ENCODE measurements at places on chromosomes 3 and 15.

- DNase-seq = no peak
Measured at GRCh38 chr3:101814835-101815234, 34.5 kb upstream of the NFKBIZ start.

DNA sequence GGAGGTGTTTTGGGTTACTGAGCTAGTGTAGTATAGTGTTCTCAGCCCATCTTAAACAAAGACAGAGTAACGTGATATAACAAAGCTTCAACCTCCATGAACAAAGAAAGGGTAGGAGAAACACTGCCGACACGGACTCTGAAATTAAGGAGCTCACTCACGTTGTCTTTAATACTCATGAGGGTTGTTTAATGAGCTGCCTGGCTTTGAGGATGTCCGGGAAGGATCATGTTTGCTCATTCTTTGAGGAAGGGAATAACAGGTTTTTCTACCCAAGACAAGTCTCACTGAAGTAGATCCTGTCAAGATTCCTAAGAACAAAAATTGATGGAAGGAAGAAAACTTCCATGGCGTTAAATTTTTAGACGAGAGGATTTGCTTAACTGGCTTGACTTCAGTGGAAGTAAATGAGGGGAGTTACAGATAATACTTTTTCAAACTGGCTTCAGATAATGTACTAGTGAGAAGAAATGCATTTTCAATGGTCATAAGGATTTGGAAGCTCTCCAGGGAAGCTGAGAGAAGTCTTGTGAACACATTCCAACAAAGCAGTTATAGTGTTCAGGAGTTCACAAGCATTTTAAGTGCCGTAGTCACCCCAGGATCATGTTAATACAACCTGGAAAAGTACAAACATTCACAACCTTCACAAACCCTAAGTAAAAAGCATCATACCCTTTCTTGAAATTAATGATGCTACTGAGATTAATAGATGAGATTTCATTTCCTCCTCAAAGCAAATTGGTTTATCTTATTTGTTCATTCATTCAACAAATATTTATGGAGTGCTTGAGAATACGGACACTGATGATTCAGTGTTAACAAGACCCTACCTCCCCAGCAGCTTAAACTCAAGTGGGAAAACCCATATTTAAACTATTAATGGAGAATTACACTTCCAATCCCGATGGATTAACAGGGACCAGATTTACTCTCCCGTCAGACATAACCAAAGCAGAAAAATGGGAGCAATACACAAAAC is 101.5 kb downstream of the SHQ1 start:
- DNase-seq = no peak

DNA sequence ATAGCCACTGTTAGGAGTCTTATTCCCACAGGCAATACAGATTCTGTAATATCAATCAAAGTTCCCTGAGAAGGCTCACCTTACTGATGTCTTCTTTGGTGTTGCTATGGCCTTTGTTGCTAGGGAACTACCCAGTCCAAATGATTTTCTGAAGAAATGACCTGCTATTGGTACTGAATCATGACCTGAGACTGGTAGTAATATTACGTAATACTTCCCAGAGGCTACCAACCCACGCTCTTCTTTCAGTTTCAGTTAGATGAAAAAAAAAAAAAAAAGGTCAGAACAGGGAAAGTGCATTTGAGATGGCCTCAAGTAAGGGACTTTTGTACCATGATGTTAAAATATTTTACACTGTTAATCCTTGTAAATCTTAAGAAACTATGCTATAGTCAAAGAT is 1092.5 kb upstream of the EPHA6 start:
- no peak for DNase-seq

DNA sequence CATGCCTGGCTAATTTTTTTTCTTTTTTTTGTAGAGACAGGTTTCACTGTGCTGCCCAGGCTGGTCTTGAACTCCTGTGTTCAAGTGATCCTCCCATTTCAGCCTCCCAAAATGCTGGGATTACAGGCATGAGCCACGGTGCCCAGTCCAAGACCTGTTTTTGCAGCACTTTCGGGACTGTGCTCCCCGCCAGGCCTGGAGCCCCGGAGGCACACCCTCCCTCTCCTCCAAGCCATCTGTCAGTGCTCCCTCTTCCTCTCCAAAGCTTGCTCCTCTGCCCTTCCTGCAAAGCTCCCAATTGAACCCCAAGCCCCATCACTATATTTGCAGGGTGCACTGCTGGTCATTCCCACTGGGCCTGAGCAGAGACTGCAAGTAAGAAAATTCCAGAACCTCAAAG is 98.1 kb downstream of the CORO2B start:
- DNase-seq = no peak

DNA sequence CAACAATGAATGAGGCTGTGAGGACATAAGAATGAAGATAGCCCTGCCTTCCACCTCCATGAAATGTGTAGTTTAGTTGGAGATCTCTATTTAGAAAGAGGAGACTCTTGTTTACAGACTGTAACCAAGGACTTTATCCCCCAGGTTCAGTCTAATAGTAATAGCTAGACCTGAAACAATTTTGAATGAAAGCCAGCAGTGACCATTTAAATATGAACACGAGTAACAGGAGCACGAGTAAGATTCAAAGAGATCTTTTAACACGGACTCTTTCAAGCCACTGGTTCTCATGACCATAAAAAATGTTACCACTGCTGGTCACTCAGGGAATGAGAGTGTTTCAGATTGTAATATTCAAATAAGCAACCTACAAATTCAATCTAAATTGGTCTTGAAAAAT is 123.1 kb downstream of the FMN1 start:
- DNase-seq = no peak

DNA sequence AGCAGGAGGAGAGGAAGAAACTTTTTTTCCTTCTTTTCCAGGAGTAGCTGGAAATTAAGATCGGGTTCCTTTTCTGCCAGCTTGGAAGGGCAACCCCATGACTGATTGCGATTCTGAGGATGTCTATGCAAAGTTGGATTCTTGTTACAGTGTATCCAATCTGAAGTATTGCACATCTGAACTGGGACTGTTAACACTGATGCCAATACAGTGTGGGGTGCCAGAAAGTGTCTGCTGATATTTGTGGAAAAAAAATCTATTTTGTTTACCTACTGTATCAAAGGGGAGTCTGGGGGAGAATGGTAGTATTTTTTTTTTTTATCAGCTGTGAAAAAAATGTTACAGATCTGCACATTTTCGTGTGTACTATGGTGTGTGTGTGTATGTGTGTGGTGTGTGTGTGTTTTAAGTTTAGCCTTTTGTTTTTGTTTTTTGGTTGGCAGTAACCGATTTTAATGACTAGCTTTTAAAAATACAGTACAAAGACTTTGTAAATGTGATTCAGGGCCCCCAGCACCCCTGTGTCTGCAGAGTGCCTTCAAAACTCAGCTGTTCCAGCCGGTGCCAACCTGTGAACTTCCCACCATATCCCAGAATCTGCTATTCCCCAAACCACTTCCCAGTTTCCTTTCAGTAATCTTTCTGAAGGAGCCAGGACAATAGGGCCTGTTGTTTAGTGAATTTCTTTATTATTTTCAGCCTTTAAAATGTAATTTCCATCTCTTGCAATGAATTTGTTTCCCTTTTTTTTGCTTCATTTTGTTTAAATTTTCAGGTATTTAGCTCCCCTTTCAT is 1.9 kb downstream of the RAP2B start:
- no peak for DNase-seq

DNA sequence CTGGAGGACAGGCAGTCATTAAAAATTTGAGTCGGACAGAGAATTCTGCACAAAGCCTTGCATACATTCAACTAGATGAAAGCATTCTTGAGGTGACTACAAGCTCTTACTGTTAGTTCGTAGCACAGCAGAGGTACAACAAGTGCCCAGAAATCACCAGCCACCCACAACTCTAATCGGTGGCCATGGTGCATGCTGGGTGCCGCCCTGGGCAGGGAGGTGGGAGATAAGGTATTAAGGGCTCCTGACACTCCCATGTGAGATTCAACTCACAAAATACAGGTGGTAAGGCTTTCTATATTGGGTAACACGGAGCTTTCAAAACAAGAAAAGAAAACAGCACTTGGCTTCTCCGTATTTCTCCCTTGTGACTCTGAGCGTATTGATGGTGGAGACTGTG is 66.0 kb downstream of the MEIS2 start:
- no peak for DNase-seq

DNA sequence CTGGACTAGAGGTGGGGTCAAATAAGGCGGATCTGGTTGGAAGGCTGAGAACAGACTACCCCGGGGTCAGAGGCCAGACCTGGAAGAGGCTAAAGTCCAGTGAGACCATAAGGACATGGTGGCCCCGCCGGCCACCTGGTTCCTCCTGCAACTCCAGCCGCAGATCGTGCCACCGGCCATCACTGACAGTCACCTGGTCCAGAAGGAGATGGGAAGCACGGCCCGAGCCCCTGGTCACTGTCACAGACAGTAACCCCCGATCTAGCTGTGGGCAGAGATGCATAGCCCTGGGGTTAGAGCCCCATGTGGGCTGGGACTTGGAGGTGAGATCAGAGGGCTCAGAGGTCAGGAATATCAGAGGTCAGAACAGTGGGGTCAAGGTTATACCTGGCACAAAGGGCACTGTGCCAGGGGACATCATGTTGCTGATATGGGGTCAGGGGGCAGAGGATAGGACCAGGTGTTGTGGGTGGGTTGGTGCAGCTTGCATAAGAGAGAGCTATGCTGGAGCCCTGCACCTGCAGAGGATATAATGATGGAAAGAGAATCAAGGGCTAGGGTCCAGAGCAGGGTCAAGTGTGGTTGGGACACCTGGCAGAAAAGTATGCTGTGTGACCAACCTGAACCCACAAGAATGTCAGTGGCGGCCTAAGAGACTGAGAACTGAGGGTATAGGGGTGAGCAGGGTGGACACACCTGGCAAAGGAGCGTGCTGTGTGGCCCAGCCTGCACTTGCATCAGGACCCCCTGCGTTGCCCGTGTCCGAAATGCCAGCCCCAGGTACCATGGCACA is 9.6 kb downstream of the CELSR3 start:
- DNase-seq = no peak

- DNase-seq = no peak
Measured at GRCh38 chr3:135159681-135160247, 364.7 kb downstream of the EPHB1 start.

GRCh38 chr3:123781571-123782275 is 102.4 kb downstream of the MYLK start:
- DNase-seq = no peak

- DNase-seq = no peak
Measured at GRCh38 chr3:45059132-45059531, 33.0 kb downstream of the CLEC3B start.

GRCh38 chr3:54374214-54374852 is 252.0 kb downstream of the CACNA2D3 start:
- no peak for DNase-seq

GRCh38 chr3:80259736-80260135 is 491.9 kb upstream of the ROBO1 start:
- no peak for DNase-seq

- no peak for DNase-seq
Measured at GRCh38 chr15:89360294-89360971, 25.8 kb upstream of the POLG start.

GRCh38 chr15:77036537-77037387 is 34.1 kb downstream of the TSPAN3 start:
- no peak for DNase-seq

DNA sequence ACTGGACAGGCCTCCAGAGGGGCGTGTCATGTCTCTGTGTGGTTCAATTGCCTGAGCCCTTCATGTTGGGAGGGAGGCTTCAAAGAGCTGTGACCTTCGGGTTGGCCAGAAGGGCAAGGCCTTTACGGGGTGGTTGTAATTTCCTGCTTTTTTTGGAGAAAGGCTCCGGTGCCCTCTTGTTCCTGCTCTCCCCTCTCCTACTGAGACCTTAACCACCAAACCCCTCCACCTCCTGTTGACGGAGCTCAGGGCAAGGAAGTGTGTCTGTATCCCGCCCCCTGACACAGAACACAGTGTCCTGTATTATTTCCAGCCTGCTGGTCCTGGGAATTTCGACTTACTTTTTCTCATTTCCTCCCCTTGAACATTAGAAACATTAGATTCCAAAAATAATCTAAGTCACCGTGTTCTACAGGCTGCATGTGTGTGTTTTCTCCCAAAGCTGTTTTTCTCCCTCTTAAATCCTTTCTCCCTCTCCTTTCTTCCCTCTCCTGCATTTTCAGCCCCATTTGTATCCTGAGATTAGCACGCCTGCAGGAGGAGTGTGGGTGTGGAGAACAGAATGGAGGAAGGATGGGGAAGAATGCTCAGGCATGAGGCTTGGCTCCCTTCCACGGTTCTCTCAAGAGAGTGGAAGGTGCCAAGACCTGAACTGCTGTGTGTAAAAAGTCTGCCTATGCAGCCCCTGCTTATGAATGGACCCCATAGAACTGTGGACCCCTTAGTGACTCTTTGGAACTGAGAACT is 285.4 kb upstream of the ROPN1 start:
- no peak for DNase-seq

GRCh38 chr3:50340147-50340447 is 539 bp downstream of the RASSF1 start:
- no peak for DNase-seq

DNA sequence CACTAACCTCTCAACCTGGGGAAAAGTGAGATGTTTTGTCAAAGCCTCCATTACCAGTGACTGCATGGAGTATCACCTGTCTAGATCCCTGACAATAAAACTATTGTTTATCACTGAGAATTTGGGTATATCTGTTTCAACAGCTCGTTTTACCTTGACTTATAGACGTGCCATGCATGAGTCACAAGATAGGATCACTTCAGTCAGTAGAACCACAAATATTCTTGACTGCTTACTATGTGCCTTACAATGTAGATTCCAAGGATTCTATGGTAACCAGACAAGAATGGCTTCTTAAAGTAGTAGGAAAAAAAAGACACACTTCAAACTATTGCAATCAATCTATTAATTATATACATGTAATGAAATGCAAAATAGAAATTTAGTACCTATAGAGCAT is 55.7 kb upstream of the GRM7 start:
- DNase-seq = no peak

DNA sequence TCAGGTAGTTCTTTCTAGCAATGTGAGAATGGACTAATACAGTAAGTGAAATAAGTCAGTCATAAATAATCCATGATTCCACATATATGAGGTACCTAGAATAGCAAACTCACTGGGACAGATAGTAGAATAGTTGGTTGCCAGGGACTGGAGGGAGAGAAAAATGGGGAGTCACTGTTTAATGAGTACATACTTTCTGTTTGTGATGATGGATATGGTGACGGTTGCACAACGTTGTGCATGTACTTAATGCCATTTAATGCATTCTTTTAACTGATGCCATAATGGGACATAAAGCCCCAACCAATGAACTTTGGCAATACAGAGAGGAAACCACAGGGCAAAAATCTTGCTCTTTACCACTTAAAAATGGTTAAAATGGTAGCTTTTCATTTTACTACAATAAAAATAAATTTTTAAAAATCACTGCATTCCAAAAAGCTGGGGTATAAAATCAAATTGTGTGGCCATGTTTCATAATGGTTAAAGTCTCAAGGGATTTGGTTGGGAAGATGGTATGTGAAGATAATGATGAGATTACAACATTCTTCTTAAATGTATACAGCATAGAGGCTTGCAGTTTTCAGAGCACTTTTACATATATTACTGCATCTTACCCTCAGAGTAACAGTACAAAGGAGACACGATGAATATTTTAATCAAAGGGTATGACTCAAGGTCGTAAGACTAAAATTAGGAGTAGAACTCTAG is 45.2 kb downstream of the ADAM10 start:
- DNase-seq = no peak

GRCh38 chr15:62439543-62440016 is 274.5 kb upstream of the C2CD4B start:
- DNase-seq = no peak

- peak; percentile 39 for DNase-seq
Measured at GRCh38 chr3:53375019-53375418, 27.7 kb upstream of the DCP1A start.

GRCh38 chr15:82875411-82876003 is 66.1 kb downstream of the WHAMM start:
- DNase-seq = no peak
